ENCODE measurements at places on chromosomes 3 and 15.

GRCh38 chr3:13415236-13415986, 4.7 kb downstream of the NUP210 start:
- no peak for DNase-seq

DNA sequence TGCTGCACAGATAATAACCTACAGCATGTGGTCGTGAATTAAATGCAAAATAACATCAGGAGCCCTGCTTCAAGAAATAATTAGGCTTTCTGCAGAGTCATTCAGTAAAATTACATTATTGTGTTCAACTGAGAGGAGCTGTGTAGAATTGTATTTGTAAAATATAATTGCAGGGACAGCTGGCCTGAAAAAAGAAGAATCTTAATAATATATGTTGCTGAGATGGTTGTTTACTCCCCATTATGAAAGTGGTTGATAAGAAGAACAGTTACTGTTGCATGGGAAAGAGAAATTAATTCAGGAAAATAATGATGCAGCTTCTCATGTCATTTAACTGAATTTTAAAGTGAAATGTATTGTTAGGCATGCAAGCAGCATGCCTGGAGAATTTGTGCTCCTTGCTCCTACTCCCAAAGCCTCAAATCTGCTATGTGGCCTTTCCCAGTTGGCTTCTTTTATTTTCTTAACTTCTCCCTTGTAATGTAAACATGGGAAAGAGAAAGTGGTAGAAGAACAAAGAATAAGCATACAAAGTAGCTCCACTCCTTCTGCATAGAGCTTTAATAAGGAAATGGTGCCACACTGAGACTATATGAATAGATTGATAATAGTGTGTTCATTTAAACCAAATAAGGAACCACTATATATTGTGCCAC, 100.1 kb downstream of the VGLL3 start:
- no peak for DNase-seq

- no peak for DNase-seq
These were observed 81.8 kb downstream of the ALCAM start for GRCh38 chr3:105448338-105448982.

- no peak for DNase-seq
These were observed 885 bp downstream of the EFCC1 start for GRCh38 chr3:129001806-129002572.

DNA sequence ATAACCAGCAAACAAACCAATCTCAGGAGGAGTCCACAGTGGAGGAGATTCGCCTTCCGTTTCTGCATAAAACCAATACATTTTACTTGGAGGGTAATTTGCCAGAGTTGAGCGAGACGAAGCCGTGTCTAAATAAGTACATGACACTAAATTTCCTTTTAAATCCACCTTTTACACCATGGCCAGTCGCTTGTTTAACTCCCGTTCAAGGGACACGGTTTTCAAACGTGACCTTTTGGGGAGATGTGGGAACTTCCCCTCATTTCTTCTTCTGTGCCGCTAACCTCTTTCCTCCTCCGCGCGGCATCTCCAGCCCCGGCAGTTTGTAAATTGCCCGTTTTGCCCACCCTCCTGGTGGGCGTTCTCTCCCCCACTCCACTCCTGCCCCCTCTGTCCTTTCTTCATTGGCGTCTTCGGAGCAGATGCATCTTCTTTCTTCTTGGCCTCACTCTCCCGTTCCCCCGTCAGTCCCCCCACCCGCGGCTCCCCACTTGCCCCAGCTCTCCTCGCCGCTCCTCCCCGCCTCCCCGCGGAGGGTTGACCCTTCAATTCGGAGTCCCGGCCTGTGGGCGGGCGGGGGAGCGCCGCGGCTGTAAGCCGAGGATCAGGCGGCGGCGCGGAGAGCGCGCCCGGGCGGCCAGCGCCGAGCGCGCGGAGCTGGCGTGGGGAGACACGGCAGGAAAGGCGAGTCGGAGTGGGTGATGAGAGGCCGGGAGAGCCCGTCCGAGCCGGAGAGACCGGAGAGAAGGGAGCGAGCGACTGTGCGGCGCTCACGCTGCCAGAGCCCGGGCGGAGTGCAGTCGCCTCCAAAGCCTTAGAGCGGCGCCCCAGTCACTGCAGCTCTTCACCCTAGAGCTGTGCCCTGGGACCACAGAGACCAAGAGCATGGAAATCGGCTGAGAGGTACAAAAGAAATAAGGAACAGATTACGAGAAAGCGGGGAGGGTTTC, at the start of gene NLGN1:
Gene NLGN1, plus strand, starts transcription at position 584 of the 950 bp plus-strand sequence.
- DNase-seq: peak; percentile 23

DNA sequence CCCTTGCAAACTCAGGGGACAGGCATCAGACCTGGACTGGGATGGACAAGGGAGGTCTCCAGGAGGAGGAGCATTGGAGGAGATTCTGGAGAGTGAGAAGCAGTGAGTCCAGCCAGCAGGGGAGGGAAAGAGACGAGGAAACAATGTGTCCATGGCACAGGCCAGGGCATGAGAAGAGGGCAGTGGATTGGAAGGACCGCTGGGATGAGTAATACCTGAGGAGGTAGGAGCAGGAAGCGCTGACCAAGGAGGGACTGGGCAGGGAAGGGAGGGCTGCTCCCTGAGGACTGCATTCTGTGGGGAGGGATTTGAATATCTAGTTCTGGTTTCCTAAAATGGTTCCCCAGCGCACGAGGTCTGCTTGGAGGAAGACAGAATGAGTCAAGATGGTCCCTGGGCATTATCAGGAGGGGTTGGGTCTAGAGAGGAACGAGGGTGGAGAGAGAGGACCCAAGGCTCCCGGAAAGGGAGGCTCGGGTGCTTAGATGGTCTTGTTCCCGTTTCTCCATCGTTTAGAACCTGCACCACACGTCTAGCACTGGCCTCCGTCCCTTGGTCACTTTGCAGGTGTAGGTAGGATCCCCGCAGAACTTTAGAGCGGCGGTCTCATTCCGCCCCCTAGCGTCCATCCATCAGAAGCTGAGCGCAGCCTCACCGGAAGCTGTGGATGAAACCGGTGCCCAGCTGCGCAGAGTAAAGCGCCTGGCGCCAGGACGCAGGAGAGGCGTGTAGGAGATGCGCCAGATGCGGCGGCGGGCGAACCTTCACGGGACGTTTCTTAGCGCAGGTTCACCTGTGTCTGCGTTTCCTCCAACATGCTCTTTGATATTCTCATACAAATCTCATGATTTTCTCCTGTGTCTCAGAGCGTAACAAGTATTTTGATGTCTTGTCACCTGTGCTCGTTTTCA, 190.7 kb upstream of the NDN start:
- no peak for DNase-seq

GRCh38 chr3:109985943-109986555, 648.7 kb upstream of the DPPA4 start:
- DNase-seq: no peak

GRCh38 chr3:129313665-129314385, 35.2 kb downstream of the HMCES start:
- DNase-seq: no peak

GRCh38 chr3:109252641-109253040, 63.7 kb downstream of the DPPA2 start:
- DNase-seq: no peak

GRCh38 chr3:140568842-140569520, 108.9 kb upstream of the TRIM42 start:
- no peak for DNase-seq

- no peak for DNase-seq
These were observed 157.8 kb upstream of the SNTN start for GRCh38 chr3:63494646-63495045.

All from non-pigmented ciliary epithelial cell (primary cell).